NCI-H1048 (cell line): ENCODE measurements at places on chromosomes 16 and 17.

- no peak for DNase-seq
Observed at GRCh38 chr16:87809150-87809902, 43.5 kb upstream of the KLHDC4 start.

DNA sequence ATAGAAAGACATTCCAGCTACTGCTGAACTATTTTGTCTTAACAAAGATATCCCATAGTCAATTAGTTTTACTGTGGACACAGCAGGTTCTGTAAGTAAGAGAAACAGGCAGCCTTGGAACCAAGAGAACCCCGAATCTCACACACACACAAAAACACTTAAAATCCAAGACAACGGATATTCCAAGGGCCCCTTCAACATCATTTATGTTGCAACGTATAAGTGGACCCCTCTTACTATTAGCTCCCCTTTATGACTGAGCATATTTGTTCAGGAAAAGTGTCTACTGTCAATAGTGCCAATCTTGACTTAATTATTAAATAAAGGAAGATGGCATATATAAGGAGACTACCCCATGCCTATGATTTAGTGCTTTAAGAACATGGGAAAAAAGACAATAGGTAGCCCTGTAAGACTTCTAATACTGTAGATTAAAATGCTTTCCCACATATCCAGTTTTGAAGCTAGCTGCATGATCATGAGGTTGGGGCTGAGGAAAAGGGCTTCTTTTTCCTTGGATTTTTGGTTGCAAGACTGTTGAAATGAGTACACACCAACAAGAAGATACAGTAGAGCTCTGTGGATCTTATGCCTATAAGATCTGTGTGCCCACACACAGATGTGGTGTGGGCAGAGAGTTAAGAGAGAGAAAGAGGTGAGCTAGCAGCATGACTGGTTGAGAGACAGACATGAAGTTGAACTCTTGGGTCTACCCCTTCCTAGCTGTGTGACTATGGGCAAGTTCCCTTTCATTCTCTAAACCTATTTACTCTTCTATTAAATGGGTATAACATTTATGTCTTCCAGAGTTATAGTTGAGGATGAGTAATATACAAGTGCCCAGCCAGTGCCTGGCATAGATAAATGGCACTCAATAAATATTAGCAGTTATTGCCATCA lies 3.0 kb downstream of the MMD start:
- no peak for DNase-seq

- no peak for DNase-seq
Observed at GRCh38 chr16:89442588-89442987, 47.8 kb downstream of the ANKRD11 start.

- no peak for DNase-seq
Observed at GRCh38 chr16:1434644-1435592, 4.0 kb downstream of the PERCC1 start.

- DNase-seq = no peak
Observed at GRCh38 chr17:74274060-74274708, at the start of gene DNAI2. TSS of gene DNAI2 (plus strand) at chr17:74274234. CDS start at chr17:74281818, 7,584 bp downstream.

DNA sequence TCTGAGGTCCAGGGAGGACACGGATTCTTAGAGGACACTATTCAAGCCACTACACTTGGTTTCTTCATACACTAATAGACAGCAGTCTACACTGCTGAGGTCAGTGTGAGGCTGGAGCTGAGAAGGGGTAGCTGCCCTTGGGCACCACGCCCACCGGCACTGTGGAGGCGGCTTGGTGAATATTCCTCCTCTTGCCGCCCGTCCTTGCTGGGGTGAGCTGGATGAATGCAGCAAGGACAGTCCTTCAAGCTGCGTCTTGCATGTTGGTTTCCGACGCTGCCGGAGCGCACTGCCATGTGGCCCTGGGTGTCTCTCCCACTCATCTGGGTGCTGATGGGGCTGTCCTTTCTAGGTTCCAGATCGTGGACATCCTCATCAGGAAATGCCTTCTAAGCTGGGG lies 2.6 kb downstream of the ZNF205 start:
- DNase-seq = no peak

DNA sequence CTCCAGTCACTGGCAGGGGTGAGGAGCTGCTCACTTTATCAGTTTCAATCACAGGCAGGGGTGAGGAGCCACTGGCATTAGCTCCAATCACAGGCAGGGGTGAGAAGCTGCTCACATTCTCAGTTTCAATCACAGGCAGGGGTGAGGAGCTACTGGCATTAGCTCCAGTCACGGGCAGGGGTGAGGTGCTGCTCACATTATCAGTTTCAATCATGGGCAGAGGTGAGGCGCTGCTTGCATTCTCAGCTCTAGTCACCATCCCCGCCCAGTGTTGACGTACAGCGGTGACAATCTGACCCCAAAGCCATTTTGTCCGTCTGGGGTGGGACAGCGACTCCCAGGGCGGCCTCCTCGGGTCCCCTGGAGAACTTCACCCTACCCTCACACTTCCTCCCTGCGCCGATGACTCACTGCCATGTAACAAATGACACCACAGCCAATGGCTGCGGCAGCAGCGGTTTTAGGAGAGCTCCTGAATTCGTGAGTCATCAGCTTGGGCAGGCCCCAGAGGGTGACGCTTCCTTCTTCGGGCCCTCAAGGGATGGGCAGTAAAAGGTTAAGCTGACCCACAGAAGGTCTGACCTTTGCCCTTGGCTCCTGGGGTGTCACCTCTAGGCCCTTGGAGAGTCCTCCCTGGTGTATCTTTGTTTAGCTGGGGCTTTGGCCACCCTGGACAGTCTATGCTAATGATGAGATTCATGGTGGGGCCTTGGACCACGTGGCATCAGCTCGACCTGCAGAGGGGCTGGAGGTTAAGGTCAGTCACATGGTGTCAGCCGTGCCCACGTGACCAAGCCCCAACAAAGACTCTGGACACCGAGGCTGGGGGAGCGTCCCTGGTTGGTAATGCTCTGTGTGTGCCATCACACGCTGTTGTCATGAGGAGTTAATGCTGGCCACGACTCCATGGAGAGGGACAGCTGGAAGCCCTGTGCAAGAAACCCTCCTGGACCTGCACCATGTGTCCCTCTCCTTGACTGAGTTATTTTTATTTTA lies 171.7 kb downstream of the C16orf95 start:
- DNase-seq = no peak

GRCh38 chr16:83200005-83200779 lies 573.4 kb downstream of the CDH13 start:
- no peak for DNase-seq

DNA sequence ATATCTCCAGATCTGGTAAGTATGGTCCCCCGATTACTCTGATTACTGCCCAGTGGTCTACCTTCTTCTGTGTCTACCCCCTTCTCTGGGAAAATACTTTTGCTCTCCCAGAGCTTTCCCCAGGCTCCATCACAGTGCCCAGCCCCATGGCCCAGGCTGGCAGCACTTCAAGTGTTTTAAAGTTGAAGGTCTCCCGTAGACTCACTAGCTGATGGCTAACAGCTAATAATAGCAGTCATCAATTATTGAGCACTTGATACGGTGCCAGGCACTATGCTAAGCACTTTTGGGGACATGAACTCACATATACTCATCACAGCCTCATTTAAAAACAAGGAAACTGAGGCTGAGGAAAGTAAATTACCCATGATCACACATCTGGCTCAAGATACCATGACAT lies 33.4 kb downstream of the DCUN1D3 start:
- DNase-seq = no peak

DNA sequence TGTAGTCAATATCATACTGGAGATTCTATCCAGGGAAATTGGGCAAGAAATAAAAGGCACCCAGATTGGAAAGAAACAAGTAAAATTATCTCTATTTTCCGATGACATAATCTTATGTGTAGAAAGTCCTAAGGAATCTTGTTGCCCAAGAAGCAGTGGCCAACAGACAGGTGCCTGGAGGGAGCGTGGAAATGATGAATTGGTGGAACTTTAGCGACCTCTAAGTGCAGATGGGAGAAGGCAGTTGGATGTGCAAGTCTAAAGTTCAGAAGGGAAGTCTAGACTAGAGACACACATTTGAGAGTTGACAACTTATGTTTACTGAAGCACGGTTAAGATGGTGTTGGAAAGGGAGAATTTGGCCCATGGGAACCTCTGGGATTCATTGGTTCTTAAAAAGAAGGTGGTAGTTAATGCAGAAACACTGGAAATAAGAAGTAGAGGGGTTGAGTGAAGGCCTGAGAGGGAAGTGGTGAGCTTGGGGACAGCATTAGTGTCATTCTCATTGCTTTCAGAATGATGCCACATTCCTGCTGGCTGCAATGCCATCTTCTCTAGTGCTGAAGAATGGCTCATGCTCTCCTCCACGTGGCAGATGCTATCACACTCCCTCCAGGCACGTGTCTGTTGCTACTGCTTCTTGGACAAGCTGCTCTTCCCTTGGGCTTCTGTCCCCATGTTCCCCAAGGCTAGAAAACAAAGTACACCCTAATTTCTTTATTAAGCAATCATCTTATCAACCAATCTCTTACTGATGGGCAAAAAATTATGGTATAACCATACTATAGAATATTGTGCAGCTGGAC lies 24.0 kb downstream of the TAT start:
- no peak for DNase-seq
